ENCODE measurements at places on chromosomes 6 and 20.

DNA sequence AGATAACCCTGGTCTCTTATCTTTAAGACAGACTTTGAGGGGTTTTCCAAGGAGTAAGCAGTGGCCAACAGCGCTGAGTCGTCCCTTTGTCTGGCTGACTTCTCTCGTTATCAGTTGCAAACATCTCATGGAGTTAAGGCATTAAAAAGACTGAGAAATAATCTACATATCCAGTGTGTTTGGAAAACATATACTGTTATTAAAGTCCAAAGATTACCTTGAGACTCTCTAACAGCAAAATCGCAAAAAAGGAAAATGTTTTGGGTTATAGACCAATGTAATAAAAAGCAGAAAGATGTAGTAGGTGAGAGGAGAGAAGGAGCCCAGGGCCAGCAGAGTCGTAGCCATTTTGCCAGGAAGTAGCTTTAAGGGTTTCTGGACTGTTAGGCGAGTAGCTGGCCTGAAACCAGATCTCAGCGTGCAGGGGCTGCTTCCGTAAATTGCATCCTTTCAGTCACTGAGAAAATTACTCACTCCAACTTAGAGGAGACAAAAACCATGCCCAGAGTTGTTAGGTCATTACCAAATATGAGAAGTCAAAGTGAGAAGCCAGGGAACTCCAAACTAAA is 24.6 kb downstream of the MYLK4 start:
- no peak for DNase-seq

GRCh38 chr6:5046430-5046829 is 38.7 kb upstream of the PPP1R3G start:
- DNase-seq, result no peak

GRCh38 chr6:3751077-3751729 is at the start of gene PXDC1:
Gene PXDC1, minus strand, starts transcription at chr6:3751713. Its CDS starts 182 bp downstream, at chr6:3751531.
- DNase-seq, result no peak

DNA sequence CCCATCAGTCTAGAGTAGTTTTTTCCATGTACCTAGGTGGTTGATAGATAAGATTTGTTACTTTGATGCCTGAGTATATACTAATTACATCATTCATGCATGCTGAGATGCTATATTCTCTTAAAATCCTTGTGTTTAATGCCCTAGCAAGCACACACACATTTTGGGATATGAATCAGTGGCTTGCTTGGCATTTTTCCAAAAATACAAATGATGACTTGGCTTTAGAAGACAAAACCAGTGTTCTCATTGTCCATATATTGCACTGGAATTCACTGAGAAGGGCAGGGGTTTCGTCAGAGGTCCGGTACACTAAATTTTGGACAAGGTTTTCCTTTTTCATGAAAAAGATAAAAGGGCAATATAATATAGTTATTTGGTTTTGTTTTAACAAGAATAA is 24.9 kb downstream of the GTPBP2 start:
- DNase-seq, result no peak

DNA sequence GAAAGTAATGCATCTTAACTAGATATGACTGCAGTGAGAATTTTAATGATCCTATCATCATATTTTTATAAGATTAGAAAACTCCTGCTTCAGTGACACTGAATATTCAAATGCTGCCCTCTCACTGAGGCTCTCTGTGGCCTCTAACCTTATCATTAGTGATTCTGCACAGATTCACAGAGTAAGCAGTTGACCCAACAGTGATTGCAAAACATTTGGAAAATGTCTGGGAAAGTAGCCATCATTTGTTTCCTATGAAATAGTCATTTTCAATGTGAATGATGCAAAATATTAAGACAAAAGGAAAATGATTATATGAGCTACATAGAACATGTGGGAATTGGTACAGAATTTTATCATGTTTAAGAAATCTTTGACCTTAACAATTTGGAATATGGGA is 210.3 kb downstream of the TBX18 start:
- no peak for DNase-seq

DNA sequence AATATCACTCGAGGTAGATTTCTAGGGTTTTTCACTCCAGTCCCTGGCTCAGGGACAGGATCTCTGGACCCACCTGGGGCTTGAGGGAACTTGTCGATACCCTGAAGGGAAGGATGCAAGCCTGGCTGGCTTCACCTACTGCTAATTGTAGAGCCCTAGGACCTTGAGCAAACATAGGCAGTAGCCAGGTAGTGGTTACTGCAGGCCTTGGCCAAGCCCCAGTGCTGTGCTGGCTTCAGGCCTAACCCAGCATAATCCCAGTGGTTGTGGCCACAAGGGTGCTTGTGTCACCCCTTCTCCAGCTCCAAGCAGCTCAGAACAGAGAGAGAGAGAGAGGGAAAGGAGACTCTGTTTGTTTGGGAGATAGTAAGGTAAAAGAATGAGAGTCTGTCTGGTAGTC is 5.8 kb upstream of the MCM9 start:
- DNase-seq, result no peak

- DNase-seq, result no peak
Measured at GRCh38 chr20:41139227-41140093, 2.1 kb downstream of the PLCG1 start.

DNA sequence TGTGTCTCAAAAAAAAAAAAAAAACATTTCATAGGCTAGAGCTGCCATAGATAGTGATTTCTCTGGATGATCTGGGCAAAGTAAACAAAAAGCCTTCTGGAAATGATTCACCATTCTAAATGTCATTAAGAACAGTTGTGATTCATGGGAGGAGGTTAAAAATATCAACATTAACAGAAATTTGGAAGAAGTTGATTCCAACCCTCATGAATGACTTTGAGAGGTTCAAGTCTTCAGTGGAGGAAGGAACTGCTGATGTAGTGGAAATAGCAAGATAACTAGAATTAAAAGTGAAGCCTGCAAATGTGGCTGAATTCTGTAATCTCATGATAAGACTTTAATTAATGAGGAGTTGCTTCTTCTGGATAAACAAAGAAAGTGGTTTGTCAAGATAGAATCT is 26.8 kb upstream of the MMP24 start:
- no peak for DNase-seq

GRCh38 chr20:47389867-47390347 is 33.4 kb upstream of the ZMYND8 start:
- no peak for DNase-seq

- no peak for DNase-seq
Measured at GRCh38 chr6:20705741-20706140, 171.5 kb downstream of the CDKAL1 start.

DNA sequence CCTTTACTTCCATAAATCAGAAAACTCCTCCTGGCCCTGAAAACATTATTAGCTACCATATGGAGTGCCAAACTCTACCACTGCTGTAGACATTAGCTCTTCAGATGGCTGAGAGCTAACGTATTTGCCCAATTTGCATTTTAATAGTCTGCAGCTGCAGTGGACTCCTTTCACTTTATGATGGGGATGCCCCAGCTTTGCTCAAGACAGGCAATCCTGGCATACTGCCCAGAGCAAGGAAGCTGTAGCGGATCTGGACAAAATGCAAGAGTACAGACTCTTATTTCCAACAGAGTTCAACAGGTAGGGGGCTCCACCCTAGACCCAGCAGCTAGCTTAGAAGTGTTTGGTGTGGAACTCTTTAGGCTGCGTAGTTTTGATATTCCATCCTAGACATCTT is 246.7 kb downstream of the FOXC1 start:
- DNase-seq, result peak; percentile 88

DNA sequence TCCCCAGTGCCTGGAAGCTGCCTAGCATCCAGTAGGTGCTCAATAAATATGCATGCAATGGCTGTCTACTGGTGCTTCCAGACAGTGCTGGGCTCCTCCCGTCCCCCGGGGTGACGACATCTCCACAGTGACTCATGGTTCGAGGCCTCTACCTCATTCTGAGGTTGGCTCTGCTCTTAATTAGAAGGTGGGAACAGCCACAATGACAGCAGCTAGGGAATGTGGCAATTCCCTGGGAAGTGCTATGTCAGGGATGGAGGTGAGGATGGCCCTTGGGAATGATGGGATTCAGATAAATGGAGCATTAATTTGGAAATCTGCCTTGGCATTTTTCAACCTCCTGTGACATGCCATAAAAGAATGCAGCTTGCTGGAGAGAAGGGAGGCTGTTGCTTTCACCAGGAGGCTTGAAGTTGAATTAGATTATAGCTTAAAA is 43.5 kb upstream of the NFATC2 start:
- no peak for DNase-seq

- DNase-seq, result no peak
Measured at GRCh38 chr6:73923905-73924485, 228.0 kb downstream of the CD109 start.

GRCh38 chr20:50472693-50473664 is 37.2 kb upstream of the PTPN1 start:
- DNase-seq, result no peak

- no peak for DNase-seq
Measured at GRCh38 chr20:4813076-4813862, 91.6 kb downstream of the PRND start.

DNA sequence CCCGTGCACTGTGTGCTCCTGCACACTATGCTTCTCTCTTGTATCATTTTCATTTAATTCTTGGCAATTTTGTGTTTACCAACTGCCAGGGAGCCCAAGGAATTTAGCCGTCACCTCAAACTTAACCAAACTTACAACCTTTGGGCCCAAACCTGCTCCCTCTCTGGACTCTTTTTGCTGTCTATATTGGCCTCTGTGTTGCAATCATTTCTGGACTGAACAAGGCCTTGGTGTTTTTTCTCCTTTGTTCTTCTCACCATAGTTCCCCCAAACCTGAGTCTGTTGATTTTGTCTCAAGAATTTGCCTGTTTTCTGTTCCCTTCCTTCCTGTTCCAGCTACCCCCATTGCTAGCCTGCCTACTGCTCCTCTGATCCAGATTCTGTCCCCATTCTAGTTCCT is 19.2 kb downstream of the DCBLD1 start:
- DNase-seq, result no peak

- no peak for DNase-seq
Measured at GRCh38 chr6:7087066-7087465, 20.7 kb upstream of the RREB1 start.

GRCh38 chr6:119160911-119161310 is 82.4 kb upstream of the FAM184A start:
- no peak for DNase-seq

- no peak for DNase-seq
Measured at GRCh38 chr20:63830841-63831588, at the start of gene ZBTB46. Gene ZBTB46, minus strand, starts transcription at chr20:63831264. Its CDS starts 40,507 bp downstream, at chr20:63790757.
